Stimulated activated CD8-positive, alpha-beta memory T cell treated with anti-CD3 and anti-CD28 coated beads, Interleukin-15, amount 100 ng/mL, for 1 hour (primary cell): ENCODE measurements at places on chromosomes 5 and 9.

DNA sequence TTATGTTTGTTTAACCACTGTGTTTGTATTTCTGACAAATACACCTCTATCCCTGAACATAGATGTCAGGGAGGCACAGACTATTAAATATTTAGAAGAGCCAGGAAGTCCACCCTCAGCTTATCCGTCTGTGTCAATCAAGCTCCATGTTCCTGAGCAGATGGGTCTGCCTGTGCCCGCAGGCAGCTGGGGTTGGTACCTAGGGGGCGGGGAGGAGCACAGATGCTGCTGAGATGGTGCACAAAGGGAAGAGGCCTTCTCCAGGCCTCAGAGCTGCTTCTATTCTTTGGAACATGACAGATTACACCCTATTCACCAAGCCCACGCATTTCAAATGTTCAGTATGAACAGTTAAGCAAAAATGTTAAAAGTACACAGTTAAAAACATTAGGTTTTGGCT lies 142.1 kb downstream of the EPB41L4A start:
- no peak for DNase-seq

DNA sequence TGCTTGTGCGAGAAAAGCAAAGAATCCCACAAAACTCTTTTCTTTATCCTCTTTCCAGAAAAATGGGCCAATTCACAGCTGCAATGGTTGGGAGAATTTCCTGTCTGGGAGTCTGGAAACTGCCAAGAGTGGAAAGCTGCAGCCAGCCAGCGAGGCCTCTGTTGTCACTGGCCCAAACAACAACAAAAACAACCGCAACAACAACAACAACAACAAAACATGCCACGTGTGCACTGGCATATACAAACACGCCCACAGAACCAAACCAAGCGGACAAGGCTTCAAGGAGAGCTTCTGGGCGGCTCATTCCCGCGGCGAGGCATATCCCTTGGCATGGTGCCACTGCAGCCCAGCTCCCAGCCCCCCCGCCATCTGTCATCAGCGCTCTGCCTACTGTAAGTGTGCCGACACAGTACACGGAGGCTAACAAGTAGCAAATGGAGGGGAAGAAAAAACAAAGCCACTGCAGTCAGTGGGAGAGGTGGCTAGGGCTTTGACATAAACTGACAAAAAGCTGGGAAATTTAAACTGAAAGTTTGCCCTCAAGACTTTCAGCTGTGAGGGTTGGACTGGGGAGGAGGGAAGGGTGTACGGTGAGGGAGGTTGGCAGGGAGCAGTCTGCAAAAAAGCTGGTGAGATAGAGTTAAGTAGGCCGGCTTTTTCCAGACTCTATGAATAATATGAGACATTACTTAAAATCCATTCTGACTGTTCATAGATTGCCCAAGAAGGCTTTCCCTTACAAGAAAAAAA lies 165.0 kb upstream of the ZNF462 start:
- DNase-seq, result no peak

GRCh38 chr5:17094830-17095229 lies 122.6 kb upstream of the BASP1 start:
- no peak for DNase-seq

DNA sequence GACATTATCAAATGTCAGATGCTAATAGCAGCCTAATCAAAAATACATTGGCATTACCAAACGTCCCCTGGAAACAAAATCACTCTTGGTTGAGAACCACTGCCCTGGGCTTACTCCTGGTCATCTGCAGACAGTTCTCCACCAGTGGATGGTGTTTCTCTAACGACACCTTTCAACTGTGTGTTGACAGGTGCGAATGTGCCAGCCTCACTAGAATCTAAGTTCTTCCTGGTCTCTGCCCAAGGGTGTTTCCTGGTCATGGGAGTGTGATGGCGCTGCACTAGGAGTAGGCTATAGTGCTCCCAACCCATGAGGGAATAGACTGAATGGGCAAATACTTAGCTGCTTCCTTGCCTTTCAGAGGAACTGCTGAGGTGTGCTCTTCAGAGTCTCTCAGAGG lies 105.9 kb downstream of the MRPS27 start:
- DNase-seq, result no peak

- no peak for DNase-seq
These were observed 33.5 kb downstream of the TPPP start for GRCh38 chr5:659496-660263.

DNA sequence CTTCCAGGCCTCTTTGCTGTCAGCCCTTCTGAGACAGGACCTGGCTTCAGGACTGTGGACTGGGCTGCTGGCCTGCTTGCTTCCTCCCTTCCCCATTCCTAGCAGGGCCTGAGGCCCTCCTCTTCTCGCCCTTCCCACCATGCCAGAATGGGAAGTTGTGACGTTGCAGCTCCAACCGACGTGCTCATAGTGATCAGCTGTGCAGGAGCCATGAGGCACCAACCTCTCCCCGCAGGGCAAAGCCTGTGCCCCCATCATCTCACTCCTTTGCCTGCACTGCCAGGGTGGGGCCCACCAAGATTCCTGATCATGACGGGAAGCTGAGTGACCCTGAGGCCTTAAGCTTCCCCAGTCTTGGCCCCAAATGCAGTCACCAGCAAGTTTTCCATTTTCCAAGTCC lies 45.1 kb upstream of the GARNL3 start:
- DNase-seq, result no peak

DNA sequence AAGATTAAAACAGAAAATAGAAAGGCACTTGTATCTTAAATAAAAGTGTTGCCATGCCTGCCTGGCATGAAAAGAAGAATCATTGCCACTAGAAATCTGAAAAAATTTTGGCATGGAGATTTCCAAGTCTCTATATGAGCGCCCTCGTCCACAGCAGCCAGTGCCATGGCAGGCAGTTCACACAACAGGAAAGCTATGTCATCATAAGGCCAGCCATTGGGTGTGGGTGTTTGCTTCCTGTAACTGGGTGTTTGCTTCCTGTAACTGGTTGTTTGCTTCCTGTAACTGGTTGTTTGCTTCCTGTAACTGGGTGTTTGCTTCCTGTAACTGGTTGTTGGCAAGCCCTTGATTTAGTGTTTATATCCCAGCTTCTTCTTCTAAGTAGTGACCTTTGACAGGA lies 446.7 kb downstream of the IRX1 start:
- no peak for DNase-seq

- no peak for DNase-seq
These were observed 2123.7 kb upstream of the C9orf72 start for GRCh38 chr9:29697011-29697410.

- no peak for DNase-seq
These were observed 131.4 kb downstream of the MRPL36 start for GRCh38 chr5:1668141-1668721.

DNA sequence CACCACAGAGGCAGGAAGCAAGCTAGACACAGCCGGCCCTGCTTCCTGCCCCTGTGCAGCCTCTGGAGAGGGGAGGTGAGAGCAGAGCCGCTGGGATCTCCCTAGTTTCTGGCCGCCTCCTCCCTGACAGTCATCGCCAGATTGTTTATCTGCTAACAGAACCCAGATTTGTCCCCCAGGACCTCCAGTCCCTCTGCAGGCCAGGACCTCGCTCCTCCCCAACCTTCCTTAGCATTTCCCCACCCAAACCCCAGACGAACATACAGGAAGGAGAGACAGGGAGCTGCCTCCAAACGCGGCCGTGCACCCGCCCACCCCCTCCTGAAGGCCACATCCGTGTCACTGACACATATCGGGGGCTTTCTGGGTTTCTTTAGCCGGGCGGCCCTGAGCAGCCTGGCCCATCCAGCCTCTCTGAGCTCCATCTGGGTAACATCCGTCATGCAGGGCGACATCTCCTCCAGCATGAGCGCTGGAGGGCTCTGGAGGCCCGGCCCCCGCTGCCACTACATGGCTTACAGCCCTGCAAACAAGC lies 47.5 kb downstream of the DBH start:
- no peak for DNase-seq

DNA sequence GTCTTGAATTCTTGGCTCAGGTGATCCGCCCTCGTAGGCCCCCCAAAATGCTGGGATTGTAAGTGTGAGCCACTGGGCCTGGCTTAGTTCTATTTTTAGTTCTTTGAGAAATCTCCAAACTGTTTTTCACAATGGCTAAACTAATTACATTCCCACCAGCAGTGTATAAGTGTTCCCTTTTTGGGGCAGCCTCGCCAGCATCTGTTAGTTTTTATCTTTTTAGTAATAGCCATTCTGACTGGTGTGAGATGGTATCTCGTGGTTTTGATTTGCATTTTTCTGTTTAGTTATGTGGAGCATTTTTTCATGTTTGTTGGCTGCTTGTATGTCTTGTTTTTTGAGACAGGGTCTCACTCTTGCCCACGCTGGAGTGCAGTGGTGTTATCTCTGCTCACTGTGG lies 28.2 kb downstream of the CNOT6 start:
- DNase-seq, result no peak

- no peak for DNase-seq
These were observed 12.0 kb downstream of the ISL1 start for GRCh38 chr5:51395245-51395644.

DNA sequence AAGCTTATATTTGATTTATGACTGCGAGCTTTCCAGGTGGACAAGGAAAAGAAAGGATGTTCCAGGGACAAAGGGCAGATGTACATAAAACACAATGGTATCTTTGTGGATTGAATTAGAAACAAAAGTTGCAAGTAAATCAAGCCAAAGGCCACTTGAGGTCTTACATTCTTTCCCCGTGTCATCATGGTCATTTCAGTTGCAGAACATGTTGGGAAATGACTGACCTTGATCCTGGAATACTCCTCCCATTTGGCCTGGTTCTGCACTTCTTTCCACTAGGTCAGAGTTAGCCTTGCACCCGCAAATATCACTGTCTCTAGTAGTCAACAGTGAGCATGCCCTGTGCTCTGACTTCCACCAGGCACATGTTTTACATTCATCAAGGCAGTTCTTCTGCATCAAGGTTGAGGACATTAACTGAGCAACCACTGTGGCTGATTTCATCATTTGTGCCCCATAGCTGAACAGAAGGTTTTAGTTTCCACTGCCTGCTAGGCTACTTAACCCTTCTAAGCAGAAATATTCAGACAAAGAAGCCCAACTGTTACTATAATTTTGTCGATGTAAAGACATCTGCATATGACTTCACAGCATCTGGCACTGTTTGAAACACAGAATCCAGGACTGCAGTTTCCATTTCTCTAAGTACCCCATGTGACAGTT lies 1161.7 kb upstream of the DMAC1 start:
- DNase-seq, result no peak

- no peak for DNase-seq
These were observed 114.3 kb upstream of the POC5 start for GRCh38 chr5:75831561-75831960.

DNA sequence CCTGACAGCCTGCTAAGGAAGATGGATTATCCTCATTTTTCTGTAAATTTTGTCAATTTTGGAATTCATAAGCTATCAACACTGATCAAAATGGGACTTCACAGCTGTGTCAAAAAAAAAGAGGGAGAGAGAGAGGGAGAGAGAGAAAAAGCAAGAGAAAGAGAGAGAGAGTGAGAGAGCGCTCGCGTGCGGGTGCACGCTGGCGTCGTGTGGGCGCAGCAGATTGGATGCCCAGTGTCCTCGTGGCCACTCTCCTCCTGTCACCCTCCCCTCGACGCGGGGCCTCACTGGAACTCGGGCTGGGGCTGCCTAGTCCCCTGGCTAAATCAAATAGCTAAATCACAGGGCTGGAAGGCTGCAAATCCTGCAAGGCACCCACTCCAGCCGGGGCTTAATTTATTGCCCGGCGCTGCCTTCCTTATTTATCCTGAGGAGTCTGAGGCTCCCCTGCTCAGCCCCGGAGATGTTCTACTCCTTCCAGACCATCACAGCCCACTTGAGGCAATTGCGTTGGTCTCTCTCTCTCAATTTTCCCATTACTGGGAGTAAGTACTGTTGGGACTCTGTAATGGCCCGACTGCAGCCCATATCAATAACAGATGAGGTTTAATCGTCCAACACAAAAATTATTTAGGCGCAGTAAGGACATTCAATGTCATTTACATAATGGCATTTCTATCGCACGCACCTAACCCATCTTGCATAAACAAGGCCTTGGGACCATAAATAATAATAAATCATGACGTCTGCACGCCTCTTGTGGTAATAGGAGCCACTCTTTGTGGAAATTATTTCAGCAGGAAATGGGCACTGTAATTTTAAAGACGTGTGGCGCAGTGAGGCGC lies 94.2 kb downstream of the PAX5 start:
- no peak for DNase-seq
